ENCODE measurements at places on chromosomes 7 and 10.

GRCh38 chr7:47327346-47327697 lies 254.6 kb downstream of the TNS3 start:
- no peak for DNase-seq

- no peak for DNase-seq
Observed at GRCh38 chr7:107069457-107069856, 25.0 kb downstream of the PRKAR2B start.

- DNase-seq, result no peak
Observed at GRCh38 chr10:81784111-81784597, 90.8 kb upstream of the NRG3 start.

- DNase-seq, result peak; percentile 29
Observed at GRCh38 chr7:157432541-157432956, 95.7 kb downstream of the DNAJB6 start.

GRCh38 chr7:46864716-46865115 lies 717.2 kb downstream of the TNS3 start:
- DNase-seq, result no peak

- no peak for DNase-seq
Observed at GRCh38 chr10:57694956-57695608, 572.6 kb downstream of the IPMK start.

DNA sequence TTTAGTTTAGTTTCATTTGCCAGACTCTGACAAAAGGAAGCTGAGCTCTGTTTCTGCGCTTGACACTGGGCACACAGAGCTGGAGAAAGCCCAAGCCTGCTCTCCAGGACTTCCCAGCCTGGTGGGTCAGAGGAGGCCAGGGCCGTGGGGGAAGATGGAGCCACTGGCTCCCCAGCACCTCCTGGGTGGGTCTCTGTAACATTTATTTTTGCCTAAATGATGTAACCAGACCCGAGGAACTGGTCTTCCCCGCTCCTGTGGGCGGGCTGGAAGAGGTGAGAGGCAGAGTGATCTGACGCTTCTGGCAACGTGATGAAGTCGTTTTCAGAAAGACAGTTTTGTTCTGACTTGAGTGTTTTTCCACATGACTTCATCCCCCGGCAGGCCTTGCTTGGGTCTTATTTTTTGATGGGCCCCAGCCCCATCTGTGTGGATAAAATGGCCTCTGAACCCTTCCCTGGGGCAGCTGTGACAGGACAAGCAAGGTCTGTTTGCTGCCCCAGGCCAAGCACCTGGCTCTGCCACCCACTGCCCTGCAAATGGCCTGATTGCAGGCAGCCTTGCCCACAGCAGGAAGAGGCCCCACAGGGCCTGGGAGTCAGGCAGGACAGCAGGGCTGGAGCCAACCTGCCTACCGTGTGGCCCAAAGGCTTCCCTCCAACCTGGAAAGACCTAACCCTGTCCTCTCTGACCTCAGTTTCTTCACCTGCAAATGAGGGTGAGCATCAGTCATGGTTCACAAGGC lies 304.9 kb upstream of the ZMIZ1 start:
- no peak for DNase-seq

- DNase-seq, result no peak
Observed at GRCh38 chr7:143504215-143504936, 26.7 kb downstream of the TAS2R41 start.

- no peak for DNase-seq
Observed at GRCh38 chr7:47291461-47292081, 290.3 kb downstream of the TNS3 start.

- DNase-seq, result no peak
Observed at GRCh38 chr10:84172467-84173356, 889 bp upstream of the GPR15LG start.

DNA sequence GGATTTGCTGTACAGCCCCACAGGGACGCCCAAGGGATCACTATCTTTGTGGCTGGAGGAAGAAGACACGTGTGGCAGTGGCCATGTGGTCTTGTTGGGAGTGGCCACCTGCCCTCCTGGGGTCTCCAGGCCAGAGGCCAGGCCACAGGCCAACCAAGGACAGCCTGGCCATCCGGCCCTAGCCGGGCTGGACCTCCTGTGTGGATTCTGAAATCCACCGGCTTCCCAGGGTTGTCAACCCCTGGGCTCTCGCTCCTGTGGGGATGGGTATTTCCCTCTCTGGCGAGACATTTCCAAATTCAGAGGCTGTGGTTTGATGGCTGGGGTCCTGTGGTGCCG lies 31.5 kb upstream of the CFAP46 start:
- DNase-seq, result no peak

DNA sequence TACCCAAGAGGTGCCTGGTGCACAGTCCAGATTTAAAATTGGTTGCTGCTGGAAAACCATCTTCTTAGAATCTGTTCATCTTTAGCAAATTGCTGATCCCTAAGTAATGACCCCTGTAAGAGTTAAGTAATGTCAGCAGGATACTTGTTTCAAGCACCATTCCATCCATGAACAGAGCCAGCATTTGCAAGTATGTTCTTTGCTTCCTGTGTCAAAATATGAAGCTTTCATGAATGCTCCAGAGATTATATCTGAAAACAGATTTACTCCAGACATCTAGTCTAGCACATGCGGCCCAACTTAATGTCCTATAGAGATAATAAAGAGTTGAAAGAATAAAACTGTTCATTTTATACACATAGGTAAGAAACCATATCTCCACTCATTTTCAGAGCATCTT lies 98.7 kb upstream of the ZNF438 start:
- no peak for DNase-seq

DNA sequence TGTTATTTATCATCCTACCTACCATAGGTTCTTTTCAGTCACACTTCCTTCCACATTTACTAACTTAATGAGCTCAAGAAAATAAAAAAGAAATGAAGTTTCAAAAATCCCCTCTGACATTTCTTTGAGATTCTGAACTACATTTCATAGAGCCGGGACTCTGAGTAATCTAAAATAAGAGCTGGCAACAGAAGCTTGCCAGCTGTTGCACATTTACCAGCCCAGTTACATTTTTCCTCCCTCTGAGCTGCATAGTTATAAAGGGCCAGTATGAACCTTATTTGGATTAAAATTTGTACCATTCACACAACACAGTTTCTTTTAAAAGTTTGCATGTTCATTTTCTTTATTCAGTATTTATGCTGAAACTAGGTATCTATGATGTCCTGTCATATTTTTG lies 119.5 kb upstream of the CAV2 start:
- DNase-seq, result no peak

GRCh38 chr7:131244259-131244852 lies 83.3 kb upstream of the MKLN1 start:
- DNase-seq, result no peak

- no peak for DNase-seq
Observed at GRCh38 chr10:113130014-113130641, 180.1 kb downstream of the TCF7L2 start.

- no peak for DNase-seq
Observed at GRCh38 chr7:94907026-94907810, at the start of gene PPP1R9A. TSS of gene PPP1R9A (plus strand) at chr7:94907594. CDS start at chr7:94910114, 2,520 bp downstream.

- DNase-seq, result no peak
Observed at GRCh38 chr7:25158966-25159365, 33.9 kb upstream of the CYCS start.

DNA sequence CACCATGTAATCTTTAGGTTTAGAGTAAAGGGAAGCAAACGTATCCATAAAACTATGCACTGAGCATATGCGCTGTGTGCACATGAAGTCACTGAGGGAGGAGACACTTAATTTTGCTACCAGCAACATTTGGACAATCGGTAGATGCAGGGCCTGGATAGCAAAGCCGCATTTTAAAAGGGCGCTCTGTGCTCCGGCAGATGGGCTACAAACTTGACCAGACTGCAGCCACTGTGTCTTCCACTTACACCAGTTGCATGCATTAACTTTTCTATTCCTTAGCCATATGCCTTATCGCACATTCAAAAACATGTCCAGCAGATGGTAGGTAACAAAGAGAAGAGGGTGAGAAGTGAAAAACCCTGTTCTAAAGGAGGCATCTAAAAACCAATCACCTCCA lies 18.3 kb downstream of the FAM171A1 start:
- DNase-seq, result no peak

DNA sequence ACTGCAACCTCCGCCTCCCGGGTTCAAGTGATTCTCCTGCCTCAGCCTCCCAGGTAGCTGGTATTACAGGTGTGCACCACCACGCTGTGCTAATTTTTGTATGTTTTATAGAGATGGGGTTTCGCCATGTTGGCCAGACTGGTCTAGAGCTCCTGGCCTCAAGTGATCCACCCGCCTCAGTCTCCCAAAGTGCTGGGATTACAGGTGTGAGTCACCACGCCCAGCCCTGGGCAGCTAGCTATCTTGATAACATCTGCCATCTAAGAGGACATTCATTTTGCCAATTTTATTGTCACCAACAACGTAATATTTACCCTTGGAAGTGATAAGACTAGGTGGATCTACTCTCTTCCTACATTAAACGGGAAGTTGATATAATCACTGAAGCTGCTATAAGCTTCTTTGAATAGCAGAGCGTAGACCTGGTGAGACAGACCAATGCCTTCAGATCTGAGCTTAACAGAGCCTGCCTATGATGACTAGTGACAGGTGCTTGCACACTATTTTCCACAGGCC lies 39.7 kb upstream of the SLC35B4 start:
- DNase-seq, result no peak

DNA sequence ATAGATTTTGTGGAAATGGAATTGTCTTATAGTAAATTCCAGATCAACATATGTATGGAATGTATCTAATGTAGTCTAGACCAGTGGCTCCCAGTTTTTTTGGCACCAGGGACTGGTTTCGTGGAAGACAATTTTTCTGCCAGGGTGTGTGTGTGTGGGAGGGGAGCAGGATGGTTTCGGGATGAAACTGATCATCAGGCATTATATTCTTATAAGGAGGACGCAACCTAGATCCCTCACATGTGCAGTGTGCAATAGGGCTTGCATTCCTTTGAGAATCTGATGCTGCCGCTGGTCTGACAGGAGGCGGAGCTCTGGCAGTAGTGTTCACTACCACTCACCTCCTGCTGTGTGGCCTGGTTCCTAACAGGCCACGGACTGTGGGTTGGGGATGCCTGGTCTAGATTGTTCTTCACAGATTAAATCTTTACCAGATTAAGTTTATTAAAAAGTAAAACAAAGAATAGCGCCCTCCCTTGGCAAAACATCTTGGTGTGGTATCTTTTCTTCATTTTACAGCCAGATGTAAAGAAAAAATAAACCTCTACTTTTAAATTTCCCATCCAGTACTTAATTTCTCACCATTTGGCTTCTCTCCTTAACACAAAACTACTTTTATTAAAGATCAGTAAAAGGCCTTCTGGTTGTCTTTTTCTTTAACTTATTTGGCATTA lies 48.4 kb downstream of the SEPTIN7 start:
- no peak for DNase-seq

- no peak for DNase-seq
Observed at GRCh38 chr7:91503934-91504555, 239.8 kb downstream of the FZD1 start.

GRCh38 chr10:110413903-110414547 lies 83.7 kb upstream of the DUSP5 start:
- no peak for DNase-seq
